ENCODE measurements at places on chromosomes 6 and 20.

GRCh38 chr20:59043698-59044097 is 1.1 kb upstream of the PRELID3B start:
- no peak for DNase-seq

DNA sequence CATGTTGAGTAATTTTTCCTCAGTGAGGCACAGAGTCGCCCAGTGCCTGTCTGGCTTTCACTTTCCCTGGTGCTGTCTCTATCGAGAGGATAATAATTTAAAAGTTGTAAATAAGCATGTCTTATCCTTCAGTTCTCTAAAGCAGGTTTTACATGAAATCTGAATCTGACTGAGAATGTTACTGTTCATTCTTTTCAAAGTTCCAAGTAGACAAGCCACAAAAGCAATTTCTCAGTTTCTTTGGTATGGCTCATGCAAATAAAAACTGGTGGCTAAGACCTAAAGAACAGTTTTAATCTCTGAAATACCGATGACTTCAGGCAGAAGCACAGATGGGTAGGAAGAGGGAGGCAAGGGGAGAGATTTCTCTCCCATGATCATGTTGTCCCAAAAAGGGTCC is 87.6 kb upstream of the GCM1 start:
- DNase-seq, result no peak

DNA sequence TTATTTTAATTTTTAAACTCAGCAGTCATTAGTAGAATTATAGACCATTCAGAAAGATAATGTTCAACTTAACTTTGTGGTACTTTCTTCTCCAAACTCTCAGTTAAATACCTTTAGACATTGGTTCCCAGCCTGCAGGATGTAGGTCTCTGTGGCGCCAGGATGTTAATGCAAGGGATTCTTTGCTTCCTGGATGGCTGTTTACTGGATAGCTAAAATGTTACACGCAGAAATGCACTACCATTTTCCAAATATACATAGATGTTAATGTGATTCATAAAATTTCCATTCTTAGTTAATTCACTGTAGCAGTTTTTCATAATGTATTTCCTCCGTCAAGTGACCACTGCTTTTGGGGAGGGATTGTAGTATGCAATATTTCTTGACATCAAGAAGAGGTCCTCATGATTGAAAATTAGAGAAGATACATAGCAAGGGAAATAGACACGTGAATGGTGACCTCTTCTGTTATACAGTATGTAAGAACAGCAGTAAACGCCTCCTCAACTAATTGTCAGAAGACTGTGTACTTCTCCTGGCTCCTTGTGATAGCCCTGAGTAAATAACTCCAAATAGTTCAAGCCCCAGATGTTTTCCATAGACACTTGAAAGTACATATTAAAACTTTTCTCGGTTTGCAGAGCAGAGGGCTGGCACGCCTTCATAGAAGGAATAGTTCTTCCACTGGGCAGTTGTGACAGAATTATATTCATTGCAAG is 128.8 kb downstream of the LCA5 start:
- DNase-seq, result no peak

DNA sequence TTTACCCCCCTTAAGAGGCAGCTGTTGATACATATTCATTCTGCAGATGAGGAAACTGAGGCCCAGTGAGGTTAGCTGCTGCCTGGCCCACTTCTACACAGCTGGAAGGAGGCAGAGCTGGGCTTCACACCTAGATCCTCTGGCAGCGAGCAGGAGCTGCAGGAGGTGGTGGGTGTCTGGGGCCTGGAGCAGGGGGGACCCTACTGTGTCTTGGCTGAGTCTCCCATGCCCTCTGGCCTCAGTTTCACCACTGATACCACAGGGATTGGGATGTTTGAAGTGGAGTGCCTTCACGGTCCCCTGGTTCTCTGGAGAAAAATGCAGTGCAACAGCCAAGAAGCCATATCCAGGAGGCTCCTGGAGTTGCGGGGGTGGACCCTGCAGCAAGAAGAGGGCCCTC is 8.2 kb upstream of the BPIFA2 start:
- no peak for DNase-seq

- DNase-seq, result no peak
Observed at GRCh38 chr20:7437311-7437710, 502.9 kb downstream of the HAO1 start.

Measured in activated CD4-positive, alpha-beta T cell treated with anti-CD3 and anti-CD28 coated beads, Interleukin-2, amount 50 U/mL, for 24 hours (primary cell).